Left lobe of liver (tissue), 2 donors: ENCODE measurements at places on chromosomes 16 and 17.

DNA sequence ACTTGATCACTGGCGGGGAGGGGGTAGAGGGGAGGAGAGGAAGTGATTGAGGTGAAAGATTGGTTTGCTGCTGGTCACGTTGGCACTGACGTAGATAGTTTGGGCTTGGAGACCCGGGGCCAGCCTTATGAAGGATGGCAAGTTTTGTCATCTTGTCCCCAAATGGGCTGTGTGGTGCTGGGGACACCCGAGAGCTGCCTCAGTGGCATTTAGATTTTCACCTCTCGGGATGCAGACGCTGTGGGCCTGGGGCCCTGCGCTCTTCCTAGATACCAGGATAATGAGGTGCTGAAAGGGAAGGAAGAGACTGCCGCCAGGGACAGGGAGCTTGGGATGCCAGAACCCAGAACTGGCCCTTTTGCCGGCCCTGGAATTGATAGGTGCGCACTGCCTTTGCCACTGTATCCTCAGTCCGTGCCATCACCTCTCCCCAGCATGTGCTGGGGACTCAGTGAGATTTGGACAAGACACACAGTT, 1.4 kb upstream of the SOCS3 start:
- no peak for DNase-seq

DNA sequence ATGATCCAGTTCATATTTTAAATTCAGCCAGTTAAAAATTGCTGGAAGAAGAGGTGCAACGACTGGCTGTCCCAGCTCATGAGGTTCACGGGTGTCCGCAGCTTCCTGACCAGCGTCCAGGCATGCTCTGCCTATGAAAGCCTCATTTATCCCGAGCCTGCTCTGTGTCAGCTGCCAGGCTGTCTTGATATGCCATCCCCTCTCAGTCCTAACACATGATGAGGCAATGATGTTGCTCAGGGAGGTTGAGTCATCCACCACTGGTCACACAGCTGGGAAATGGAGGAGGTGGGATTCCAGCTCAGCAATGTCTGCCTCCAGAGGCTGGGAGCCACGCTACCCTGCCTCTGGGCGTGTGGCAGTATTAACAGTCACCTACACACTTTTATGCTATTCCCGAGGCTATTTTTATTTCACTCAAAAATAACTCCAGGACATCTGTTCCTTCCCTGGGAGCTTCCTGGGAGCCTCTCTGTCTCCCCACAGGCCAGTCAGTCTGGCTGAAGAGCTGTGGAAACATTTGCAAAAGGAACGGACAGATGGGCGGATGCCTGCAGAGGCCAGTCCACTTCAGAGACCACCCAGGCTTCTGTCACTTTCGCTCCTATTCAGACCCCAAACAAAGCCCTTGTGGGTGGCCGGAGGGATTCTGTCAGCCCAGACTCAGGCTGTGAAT, 22.5 kb downstream of the RAB11FIP4 start:
- DNase-seq = no peak

GRCh38 chr17:47894498-47895346, 1.3 kb upstream of the SP2 start:
- DNase-seq = no peak

GRCh38 chr17:44848257-44848795, 643 bp downstream of the HIGD1B start:
- no peak for DNase-seq

GRCh38 chr17:49002331-49002730, 5.1 kb downstream of the IGF2BP1 start:
- DNase-seq = no peak

GRCh38 chr17:14760212-14760611, 459.3 kb downstream of the HS3ST3B1 start:
- DNase-seq = no peak

DNA sequence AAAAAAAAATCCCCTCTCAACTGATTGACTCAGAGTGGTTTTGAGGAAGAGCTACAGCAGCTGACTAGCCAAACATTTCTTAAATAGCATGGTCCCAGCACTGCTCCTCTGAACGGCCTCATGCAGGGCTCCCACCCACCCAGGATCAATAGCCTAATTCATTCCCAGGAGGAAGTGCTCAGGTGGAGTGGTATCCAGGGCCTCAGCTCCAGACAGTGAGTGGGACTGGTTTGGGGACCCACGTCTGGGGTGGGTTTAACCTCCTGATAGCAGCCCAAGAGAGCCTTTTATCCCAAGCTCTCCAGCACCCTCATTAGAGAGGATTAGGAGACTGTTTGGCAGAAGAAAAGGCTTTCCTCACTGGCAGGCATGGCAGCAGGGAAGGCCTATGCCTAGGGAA, 68.5 kb upstream of the CDH5 start:
- DNase-seq = peak; percentile 3

DNA sequence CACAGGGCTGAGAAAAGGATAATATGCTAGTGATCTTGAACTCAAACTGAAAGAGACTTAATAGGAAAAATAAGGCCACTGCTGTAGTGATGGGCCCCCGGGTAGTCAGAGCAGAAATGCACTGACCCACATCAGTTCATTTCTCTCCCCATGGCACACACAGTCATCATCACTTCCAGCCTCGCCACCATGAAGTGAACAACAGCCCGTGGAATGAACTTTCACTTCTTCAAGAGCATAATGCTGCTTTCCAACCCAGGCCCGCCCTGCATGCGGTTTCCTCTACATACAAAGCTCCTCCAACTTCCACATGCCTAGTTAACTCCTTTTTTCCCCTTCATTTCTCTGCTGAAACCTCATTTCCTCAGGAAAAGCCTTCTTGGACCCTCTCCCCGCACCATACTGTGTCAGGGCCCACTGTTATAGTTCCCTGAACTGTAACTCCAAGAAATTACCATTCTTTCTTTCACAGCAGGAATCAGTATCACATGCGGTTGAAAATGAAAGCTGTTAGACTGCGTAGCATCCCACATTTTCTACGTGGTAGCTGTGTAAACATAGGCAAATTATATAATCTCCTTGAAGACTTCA, 65.8 kb upstream of the SMIM36 start:
- DNase-seq = no peak

- no peak for DNase-seq
Observed at GRCh38 chr17:15456972-15457722, 10.3 kb downstream of the CDRT4 start.

GRCh38 chr17:4960279-4960922, 7.2 kb downstream of the SPAG7 start:
- no peak for DNase-seq

GRCh38 chr17:68353111-68353521, 61.8 kb downstream of the ARSG start:
- no peak for DNase-seq

DNA sequence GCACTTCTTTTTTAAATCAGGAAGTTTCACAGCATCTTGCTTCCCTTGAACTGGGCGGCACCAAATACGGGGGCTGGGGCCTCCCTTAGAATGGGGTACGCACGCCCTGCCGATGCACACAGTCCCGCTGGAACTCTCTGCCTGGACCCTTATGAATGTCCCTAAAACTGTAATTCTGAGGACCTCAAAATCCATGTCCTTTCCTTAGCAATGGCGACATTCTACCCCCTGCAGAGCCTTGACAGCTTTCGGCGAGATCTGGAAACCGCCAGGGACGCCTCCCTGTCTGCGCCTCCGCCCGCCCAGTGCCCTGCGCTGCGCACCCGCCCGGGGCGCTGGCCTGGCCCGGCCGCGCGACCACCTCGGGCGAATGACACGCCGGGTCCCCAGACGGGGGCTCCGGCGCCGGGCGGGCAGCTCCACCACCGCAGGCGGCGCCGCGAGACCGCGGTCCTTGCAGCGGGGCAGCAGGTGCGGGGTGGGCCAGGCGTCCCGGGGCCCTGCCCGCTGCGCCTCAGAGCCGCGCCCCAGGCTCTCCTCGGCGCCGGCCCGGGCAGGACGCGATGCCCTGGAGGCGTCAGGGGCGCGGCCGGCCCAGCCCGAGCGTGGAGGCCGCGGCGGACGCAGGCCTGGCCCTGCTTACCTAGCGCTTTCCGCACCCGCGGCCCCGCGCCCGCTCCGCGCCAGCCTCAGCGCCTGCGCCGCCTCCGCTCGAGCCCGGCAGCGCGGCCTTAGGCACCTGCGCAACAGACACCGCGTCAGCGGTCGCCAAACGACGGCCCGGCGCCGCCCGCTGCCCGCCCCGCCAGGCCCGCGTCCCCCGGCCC, 548 bp downstream of the HAGH start:
- peak; percentile 48 for DNase-seq

- no peak for DNase-seq
Observed at GRCh38 chr17:66301367-66301863, 998 bp upstream of the PRKCA start.

GRCh38 chr16:80121522-80121909, 419.3 kb upstream of the DYNLRB2 start:
- DNase-seq = no peak

- DNase-seq = no peak
Observed at GRCh38 chr17:72931635-72932034, 160.9 kb downstream of the SLC39A11 start.

- no peak for DNase-seq
Observed at GRCh38 chr16:26649381-26650045, 417.2 kb upstream of the C16orf82 start.

GRCh38 chr16:78788696-78789095, 689.2 kb downstream of the WWOX start:
- no peak for DNase-seq

DNA sequence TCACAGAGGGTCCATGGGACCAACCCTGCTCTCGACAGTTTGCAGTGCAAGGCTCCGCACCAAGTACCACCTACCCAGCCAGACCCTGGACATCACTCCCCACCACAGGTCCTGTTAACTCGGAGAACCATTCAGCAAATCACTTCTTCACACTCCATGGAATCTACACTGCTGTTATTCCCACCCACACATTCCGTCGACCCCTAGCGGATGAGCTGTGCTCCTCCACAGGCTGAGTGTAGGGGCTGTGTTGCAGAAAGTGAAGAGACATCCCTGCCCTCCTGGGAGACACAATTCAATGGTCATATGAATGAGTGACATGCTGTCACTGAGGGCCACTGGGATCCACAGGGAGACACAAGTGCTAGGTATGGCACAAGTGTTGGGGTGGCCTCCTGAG, 27.5 kb downstream of the MPG start:
- DNase-seq = no peak

GRCh38 chr16:3122926-3123570, 10.7 kb downstream of the ZNF205 start:
- no peak for DNase-seq

- DNase-seq = no peak
Observed at GRCh38 chr16:67538666-67539101, 10.1 kb downstream of the RIPOR1 start.

DNA sequence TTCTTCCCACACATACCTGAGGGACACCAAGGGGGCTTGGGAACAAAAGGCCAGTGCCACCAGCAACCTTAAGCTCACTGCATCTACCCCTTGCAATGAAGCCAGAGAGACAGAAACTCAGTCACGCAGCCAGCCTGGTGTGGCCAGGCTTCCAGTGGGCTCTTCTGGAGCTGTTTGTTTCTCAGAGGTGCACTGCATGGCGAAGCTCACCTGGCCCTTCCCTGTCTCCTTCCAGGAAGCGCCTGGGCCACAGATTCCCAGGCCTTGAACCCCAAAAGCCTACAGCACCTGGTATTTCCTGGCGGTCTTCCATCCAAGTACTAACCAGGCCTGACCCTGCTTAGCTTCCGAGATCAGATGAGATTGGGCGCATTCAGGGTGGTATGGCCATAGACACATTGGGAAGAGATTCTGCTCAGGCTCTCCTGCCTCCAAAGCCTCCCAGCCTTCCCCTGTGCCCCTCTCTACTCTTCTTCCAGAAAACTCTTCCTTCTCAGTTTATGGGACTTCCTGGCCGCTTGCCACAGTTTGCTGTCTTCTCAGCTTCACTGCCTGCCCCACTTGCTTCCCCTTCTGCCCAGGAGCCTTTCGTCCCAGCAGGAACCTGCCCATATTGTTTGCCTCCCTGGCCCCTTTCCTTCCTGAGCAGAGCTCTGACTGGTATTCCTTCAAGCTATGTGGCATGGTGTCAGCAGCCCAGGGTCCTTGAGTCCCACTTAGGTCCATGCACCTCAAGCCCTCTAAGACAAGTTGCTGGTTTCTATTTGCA, 1.6 kb downstream of the CISD3 start:
- DNase-seq = no peak

GRCh38 chr16:56755038-56755437, 25.1 kb downstream of the NUP93 start:
- DNase-seq = no peak

- DNase-seq = no peak
Observed at GRCh38 chr16:6157806-6158205, 1060.2 kb upstream of the EEF2KMT start.

GRCh38 chr17:44071198-44071520, 624 bp downstream of the G6PC3 start:
- no peak for DNase-seq

GRCh38 chr16:84461413-84462295, 42.8 kb downstream of the MEAK7 start:
- DNase-seq = peak; percentile 41

- DNase-seq = no peak
Observed at GRCh38 chr17:78669256-78669974, 92.2 kb upstream of the DNAH17 start.

GRCh38 chr16:1435921-1436697, 5.2 kb downstream of the PERCC1 start:
- DNase-seq = no peak

- DNase-seq = no peak
Observed at GRCh38 chr17:65848751-65849150, 287.3 kb upstream of the AXIN2 start.

- no peak for DNase-seq
Observed at GRCh38 chr16:67260426-67261063, 11.8 kb downstream of the SLC9A5 start.

DNA sequence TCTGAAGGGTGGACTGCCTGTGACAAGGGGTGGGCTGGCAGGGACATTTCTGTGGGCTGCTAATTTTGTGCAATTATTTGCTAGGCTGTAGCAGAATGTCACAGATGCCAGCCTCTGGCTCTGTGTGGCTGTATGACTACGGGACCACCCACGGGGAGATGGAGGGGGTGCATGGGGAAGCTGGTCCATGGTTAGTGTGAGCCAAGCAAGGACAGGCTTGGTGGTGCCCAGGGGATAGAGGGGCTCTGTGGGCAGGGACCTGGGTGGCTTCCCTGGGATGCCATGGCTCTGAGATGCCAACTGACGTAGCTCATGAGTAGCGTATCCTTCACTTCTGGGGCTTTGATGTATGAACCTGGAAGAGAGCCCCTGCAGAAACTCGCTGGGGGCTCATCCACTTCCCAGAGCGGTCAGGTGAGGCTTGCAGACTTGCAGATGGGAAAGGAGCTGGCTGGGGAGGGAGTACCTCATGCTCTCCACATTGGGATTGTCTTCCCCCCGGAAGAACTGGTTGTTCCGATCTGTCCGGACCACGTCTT, 87.2 kb downstream of the TBC1D16 start:
- peak; percentile 37 for DNase-seq

- no peak for DNase-seq
Observed at GRCh38 chr16:11605891-11606290, 19.2 kb upstream of the LITAF start.

DNA sequence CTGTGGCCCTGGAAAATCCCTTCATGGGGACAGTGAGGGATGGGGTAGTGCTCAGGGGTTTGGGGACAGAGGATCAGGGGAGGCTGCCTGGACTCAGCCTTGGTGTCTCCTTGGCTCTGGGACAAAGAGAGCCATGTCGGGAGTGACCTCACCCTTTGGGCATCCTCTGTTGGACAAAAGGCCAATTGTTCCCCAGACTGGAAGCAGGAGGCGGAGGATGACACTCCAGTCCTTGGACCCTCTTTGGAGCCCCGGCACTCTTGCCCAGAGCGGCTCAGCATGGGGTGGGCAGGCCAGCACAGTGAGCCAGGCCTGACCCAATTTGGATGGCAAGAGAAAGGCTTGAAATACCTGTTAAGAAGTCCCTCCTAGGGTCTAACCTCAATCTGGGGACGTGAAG, 39.4 kb upstream of the PHB1 start:
- DNase-seq = no peak
